ENCODE measurements at places on chromosomes 16 and 17.

- no peak for DNase-seq
Observed at GRCh38 chr16:71927383-71927782, 32.1 kb downstream of the IST1 start.

DNA sequence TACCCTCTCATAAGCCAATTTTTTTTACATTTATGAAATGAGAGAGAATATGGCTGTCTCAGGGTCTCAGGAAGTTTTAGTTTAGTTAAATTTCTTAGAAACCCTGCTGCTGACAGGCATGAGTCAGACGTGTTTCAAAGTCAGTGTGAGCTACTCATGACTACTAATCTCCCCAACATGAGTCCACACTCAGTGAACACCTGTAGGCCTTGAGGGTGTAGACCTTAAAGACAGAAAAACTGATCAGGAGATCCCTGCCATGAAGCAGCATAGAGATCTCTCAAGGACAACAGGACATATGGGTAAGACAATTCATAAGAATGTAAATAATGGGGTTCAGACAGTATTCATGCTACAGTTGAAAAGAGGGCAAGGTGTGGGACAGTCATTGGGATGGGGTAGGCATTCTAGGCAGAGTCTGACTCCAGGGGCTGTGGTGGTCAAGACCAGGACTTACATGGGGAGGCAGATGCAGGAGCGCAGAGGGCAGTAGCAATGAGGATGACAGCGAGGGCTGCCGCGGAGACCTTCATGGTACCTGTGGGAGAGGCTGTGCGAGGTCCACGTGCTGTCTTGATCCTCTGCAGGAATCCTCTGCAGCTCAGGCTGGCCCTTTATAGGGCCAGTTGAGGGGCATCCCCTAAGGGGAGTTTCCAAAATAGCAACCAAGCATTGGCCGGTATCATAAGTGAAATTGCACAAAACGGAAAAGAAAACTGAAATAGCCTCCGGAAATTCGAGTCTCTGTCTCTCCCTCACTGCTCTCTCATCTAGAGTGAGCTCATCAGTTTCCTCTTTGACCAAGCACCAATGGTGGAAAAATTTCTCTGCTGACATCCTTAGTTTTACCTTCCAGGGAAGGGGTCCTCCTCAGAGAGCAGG, at the start of gene CCL5:
Gene CCL5, minus strand, starts transcription at position 588 of the 882 bp plus-strand sequence.
- DNase-seq: no peak

DNA sequence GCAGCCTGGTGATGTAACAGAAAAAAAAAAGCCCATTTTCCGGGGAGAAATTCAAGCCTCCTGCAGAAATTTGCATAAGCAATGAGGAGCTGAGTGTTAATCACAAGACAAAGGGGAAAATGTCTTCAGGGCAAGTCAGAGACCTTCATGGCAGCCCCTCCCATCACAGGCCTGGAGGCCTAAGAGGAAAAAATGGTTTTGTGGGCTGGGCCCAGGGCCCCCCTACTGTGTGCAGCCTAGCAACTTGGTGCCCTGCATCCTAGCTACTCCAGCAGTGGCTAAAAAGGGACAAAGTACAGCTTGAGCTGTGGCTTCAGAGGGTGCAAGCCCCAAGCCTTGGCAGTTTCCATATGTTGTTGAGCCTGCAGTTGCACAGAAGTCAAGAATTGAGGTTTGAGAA, 49.7 kb downstream of the AHSP start:
- DNase-seq: no peak

DNA sequence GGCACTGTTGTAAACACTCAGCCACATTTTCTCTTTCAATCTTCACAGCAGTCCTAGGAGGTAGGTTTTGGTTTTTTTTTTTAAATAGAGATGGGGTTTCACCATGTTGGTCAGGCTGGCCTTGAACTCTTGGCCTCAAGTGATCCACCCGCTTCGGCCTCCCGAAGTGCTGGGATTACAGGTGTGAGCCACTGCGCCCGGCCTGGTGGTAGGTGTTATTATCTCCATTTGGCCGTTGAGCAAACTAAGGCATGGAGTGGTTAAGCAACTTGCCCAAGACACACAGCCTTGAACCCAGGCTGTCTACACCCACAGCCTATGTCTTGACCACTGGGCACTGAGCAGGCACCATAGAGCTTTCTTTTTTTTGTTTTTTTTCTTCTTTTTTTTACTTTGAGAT, 8.6 kb downstream of the SGCA start:
- no peak for DNase-seq

- DNase-seq: no peak
Observed at GRCh38 chr17:77456951-77457548, 316.3 kb downstream of the SEC14L1 start.

DNA sequence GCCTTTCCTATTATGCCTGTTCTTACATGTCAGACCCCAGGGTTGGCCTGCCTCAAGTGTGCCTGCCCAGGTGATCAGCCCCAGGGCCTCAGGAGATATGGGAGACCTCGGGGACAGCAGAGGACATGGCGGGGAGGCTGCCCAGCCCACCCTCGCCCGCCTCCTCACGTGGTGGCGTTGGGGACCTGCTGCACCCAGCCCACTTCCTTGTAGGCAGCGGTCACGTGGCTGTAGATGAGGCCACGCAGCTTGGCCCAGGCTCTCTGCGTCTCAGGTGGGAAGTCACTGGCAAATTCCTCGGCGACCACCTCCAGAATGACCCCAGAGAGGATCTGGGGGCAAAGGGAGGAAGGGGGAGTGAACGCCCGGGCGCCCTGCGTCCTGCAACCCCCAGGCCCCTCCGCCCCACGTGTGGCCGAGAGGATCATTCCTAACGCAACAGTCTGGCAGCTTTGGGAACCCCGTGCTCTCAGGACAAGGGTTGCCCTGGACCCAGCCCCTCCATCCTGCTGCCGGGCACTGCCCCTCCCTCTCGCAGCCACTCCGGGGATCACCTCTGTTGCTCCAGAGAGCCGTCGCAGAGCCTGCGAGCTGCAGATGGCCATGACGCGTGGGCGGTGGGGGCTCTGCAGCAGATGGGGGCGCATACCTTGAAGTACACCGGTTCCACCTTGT, 6.6 kb downstream of the CYGB start:
- DNase-seq: no peak

DNA sequence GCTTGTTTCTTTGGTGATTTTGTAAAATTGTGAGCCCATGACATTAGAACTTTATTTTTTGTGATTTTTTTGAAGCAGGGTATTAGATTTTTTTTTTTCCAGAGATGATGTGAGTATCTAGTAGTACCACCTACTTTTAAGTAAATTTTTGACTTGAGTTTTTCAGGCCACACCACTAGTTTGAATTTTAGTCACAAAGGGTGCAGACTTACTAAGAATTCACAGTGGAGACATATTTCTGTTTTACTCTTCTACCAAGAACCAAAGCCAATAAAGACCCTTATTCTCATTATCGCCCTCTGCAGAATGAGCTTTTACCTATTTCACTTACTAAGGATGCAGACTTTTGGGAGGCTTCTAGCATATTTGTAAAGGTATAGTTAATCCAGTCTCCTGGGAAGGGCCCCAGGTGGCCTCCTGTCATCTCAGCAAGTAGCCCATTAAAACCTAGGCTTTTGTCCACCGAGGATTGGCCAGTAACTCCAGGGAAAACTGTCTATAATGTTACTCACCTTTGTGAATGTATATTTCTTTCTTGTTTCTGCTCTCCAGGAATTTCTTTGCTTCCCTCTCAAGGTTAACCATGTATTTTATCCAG, 30.6 kb downstream of the NLK start:
- DNase-seq: no peak

DNA sequence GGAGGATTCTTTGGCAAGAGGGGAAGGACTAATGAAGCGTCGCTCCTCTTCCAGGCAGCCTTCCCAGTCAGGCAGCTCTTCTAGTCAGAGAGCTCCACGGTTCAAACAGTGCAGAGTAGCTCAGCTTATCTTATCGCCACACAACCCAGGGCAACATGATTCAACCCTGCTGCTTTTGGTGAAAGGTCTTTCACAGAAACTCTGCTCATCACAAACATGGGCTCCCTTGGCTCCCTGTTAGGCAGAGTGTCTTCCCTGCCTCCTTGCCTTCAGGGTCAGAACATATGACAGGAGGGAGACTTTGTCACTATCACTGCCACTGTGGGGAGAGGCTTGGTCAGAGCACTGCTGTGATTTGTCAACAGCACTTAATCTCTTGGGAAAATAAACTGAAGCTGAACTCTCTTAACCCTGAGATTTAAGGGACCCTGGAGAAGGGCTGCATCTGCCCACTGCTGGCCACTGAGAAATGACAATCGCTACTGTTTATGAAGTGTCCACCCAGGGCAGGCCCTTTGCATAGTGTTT, 6.9 kb upstream of the SLC13A2 start:
- no peak for DNase-seq

DNA sequence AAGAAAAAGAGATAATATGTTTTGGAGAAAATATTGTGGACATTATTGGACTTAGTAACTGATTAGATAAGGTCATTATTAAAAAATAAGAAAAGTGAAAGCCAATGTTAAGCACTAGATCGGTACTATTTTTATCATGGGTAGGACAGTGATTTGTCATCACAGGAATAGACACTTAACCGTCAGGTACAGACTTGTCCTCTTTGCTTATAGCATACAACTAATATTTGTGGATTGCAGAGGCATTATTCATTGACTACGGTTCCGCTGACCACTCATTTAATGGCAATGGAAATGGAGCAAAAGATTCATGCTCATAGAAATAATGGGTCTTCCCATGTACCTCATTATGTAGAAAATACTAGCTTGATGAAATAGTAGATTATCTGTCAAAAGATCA, 596.3 kb upstream of the CA10 start:
- no peak for DNase-seq

DNA sequence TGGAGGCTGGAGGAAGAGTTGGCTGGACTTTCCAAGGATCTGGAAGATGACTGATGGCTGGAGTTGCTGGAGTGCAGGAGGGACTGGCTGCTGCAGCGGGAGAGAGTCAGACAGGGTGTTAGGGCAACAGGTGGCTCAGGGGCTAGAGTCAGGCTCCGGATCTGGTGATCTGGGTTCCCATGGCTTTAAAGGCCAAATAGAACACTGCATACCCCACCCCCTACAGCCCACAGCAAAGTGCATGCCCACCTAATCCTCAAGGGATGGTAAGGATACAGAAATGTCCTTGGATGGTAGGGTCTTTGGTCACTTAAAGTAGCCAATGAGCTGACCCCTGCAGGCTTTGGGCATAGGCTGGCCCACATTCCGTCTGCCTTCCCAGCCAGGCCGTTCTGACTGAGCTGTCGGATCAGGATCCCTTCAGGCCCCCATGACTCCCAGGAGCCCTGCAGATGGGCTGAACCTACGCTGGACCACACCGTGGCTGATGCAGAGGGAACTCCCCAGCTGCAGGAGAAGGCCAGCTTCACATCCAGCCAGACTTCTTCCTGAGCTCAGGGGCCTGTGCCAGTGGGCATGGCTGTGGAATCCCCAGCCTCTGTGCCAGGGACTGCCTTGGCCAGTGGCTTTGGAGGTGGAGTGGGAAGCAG, 13.9 kb downstream of the TNS4 start:
- DNase-seq: no peak

- DNase-seq: no peak
Observed at GRCh38 chr17:40582328-40582901, 17.1 kb upstream of the CCR7 start.

DNA sequence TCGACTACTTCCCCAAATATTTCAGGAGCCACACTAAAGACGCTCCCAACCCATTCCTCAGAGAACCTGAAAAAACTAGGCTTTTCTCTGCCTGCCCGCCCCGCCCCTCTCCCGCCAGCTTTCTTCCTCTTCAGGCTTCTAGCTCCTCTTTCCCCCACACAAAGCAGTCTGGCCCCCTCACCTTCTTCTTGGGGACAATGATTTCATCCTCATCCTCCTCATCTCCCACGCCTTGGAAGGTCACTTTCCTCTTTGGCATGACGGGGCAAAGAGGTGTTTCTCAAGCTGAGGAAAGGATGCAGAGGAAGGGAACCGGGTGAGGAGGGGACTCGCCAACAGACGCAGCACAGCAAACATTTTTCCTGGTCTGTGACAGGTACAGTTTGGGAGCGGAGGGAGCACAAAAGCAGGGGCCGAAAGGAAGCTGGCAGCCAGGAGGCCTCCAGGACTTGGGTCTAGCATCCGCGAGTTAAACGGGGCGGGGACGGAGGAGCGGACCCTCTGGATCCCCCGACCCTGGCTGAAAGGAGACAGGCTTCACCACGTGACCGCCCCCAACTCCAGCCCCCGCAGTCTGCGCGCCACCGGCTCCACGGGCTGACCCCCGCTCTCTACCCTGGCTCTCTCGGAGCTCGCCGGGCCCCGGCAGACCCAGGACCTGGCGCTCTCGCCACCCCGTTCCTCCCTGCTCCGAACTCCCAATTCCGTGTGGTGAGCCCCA, 525 bp downstream of the CD2BP2 start:
- no peak for DNase-seq

DNA sequence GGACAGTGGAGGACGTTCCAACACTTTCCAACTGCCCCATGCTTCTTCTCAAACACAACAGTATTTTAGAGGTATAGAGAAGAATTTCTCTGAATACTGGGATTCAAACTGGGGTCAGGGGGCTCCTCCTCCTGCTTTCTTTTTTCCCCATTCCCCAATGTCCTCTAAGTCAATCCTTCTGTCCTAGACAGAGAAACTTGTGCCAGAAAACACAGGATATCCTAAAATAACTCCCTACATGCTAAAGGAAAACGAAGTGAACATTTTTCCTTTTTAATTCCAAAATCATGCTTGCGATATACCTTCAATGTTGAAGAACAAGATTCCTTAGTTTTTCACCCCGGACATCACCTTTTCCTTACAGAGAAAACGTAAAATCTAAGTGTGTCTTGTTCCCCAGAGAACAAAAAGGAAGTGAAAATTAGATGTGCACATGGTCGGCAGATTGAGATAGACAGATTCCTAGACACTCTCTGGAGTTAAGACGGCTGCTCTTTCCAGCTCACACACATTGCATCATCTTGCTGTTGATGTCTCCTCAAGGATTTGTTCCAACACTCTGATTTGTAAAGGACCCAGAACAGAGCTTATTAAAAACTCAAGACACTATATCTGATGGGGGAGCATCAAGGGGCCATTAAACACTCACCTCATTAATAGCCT, 228.2 kb downstream of the GRIN2A start:
- no peak for DNase-seq

- DNase-seq: no peak
Observed at GRCh38 chr16:27324851-27325301, 11.1 kb downstream of the IL4R start.

DNA sequence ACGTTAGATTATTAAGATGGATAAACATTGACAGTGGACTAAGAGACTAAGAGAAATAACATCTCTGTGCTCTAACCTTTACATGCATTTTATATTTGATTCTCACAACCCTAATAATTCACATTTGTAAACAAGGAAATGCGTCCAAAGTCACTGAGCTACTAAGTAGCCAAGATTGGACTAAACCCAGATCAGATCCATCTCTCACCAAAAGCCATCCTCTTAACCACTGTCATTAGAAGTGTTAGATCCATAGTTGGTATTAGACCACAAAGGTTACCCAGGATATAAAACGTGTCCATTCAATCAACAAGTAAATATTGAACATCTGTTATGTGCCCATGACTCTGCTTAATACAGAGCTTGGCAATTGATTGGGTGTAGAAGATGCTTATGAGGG, 5.2 kb downstream of the HSD17B2 start:
- DNase-seq: no peak

DNA sequence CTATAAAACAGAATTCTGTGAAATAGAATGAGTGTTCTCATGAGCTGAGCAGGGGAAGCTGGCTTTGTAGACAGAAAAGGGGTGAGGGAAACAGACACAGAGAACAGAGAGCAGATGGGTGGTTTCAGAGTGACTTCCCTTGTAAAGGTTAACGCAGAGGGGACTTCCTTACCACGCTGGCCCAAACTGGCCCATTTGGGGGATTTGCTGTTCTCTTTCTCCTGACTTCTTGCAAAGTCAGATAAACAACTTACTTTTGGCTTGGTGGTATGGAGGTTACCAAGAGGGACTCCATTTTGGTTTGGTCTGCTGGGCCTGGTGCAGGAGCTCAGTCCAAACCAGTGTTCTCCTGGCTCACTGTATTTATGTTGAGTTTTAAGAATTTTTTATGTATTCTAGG, 48.4 kb downstream of the SEC14L1 start:
- DNase-seq: no peak

All from NT2/D1 (cell line).